ENCODE measurements at places on chromosomes 4 and X.

GRCh38 chrX:56569378-56570057 is 6.1 kb downstream of the UBQLN2 start:
- DNase-seq: no peak

GRCh38 chr4:150155391-150155790 is 77.1 kb downstream of the DCLK2 start:
- DNase-seq: no peak

DNA sequence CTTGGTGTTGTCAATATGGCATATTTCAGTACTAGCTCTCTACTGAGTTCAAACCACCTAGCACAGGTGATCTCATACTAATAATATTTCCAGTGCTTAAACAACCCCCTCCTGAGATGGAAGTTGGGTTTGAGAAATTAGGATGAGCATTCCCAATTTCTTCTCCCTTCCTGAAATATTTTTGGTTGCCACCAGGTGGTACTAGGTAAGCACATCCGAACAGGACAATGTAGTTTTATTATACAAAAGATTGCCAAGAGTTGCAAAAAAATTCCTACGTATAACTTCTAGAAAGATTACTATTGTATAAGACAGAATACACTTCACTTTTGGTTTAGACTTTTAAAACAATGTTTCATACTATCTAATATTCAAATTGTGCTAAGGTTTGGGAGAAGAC is 484.5 kb downstream of the PACRGL start:
- DNase-seq: no peak

GRCh38 chr4:3306450-3306849 is 13.6 kb downstream of the RGS12 start:
- peak; percentile 28 for DNase-seq

DNA sequence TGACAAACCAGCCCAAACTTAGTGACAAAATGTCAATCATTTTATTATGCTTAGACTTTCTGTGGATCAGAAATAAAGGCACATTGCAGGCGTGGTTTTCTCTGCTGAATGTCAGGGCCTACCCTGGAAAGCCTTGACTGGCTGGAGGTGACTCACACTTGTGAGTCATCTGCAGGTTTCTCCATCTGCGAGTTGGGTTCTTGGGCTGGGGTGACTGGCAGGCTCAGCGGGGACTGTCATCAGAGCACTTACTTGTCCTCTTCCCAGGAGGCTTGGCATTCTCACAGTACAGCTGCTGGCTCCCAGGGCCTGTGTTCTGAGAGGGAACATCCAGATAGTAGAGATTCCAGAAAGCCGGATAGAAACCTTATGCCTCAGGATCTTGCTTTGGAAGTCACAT is 153.8 kb upstream of the AGA start:
- no peak for DNase-seq

- no peak for DNase-seq
Measured at GRCh38 chr4:6928081-6928480, 18.5 kb downstream of the TBC1D14 start.

DNA sequence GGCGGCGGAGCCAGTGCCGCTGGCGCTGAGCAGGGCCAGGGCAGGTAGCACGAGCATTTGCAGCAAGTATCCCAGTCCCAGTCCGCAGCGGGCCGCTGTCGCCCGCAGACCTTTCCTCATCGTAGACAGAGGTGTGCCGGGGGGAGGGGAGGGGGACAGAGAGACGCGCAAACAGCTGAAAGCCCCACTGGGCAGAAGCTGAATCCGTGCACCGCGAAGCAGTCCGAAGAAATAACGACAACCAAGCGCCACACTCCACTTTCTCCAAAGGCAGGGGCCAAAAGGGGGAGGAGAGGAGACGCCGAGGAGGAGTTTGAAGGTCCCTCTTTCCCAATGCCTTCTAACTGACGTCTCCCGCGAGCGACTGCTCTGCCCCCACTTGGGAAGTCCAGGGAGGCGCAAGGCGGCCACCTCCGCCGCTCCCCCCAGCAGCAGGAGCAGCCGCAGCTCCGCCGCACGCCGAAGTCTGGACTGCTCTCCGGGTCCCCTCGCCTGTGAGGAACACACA is at the start of gene UNC5C:
UNC5C (minus strand) TSS at position 236 of the 508 bp plus-strand sequence.
- peak; percentile 56 for DNase-seq

- DNase-seq: no peak
Measured at GRCh38 chr4:13547485-13548041, 3.3 kb upstream of the NKX3-2 start.

- DNase-seq: no peak
Measured at GRCh38 chr4:7037425-7037824, 5.7 kb upstream of the TADA2B start.

DNA sequence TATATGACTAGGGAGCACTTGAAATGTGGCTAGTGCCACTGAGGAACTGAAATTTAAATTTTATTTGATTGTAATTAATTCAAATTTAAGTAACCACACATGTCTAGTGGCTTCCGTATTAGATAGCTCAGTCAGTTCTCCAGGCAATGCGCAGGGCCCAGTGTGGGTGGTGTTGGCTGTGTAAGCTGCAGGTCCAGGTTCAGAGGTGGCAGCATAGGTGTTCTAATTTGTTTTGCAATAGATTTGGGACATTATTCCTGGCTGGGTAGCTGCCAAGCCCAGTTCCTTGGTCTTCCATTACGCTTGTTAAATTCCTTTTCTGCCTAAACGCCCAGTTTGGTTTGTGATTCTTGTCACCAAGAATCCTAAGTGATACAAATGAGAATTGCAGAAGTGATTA is 79.5 kb downstream of the FAM184B start:
- no peak for DNase-seq

DNA sequence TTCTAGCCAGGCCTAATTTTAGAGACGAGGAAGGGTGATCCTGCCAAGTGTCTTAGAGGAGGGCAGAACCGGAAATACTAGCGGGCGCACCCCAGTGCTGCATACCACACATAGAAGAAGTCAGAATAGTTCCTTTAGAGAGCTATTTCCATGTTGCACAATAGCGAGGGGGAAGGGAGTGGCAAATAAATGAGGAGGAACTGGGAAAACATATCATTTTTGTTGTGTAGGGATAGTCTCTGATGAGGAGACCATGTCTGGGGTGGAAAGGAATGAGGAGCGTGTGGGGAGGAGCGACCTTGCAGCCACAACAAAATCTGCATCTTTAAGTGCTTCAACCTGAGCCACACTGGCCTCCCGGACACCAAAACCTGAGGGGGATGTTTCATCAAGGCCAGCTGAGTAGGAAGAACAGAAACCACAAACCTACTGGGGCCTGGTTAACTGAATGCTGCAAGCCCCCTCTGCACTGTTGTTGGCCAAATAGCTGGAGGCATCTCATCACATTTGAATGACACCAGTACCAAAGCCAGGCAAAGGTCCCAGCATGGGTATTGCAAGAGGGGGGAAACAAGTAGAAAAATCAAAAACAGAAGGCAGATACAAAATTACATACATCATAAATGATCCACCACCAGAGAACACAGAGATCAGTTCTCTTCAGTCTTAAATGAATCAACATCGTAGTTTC is 26.7 kb upstream of the C1QTNF7 start:
- peak; percentile 85 for DNase-seq
